ENCODE measurements at places on chromosomes 1 and 21. TPM values are rescaled to one million over a fixed set of nuclear protein-coding genes. Genes with fewer than 3 reads are reported as not detected.

S100A7A gene
- total RNA-seq, result not detected

FMO4 gene
- total RNA-seq, result 1.7 TPM

IPO13 gene
- total RNA-seq, result 22.0 TPM

PLA2G4A gene
- total RNA-seq, result not detected

PRAMEF11 gene
- total RNA-seq, result not detected

CHD5 gene
- total RNA-seq, result 0.96 TPM

PDE9A gene
- total RNA-seq, result 6.1 TPM

S100A12 gene
- not detected for total RNA-seq

SYPL2 gene
- total RNA-seq, result not detected

LCE1F gene
- total RNA-seq, result not detected

DNA sequence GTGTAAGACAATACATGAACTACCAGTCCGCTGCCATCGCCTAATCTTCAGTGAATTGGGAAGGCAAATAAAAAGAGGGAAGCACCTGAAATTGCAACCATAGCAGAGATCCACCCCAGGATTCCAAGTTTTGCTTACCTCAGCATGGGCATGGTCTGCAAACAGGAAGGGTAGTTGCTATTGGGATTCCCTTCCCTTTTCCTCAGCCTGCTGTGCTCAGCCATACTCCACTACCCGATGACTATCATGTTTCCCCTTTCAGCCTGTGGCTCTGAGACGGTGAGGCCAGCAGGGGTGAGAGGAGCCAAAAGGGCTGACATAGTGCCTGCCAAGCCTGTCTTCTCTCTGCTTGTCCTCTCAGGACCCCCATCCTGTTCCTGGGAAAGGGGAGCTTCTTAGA is 64.2 kb downstream of the GPR137B start:
- no peak for DNase-seq
- no peak overlapping the region for H3K4me3 ChIP-seq
- H3K4me1 ChIP-seq, result no peaks in the 10 kb centered on the region
- H3K27ac ChIP-seq, result no peak overlapping the region
- H3K27me3 ChIP-seq, result no peaks in the 10 kb centered on the region

DNA sequence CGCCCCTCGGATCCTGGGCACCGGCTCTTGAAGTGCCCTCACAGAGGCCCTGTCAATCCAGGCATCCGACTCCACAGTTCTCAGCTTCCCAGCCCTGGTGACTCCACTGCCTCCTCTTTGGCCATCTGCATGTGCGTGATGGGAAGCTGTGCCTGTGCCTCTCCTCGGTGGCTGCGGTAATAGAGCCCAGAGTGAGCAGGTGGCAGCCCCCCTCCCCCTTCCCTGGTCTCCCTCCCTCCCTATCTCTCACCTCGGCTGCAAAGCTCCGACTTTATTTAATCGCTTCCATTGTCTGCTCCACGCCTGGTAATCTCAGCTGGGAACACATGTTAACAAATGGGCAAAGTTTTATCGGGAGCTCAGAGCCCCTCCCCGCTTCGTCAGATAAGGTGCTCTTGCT is 91.9 kb downstream of the IGSF21 start:
- no peak for DNase-seq
- no peak overlapping the region for H3K4me3 ChIP-seq
- peaks cover 13% of the 10 kb centered on the region for H3K27me3 ChIP-seq
- H3K27ac ChIP-seq, result no peak overlapping the region
- no peaks in the 10 kb centered on the region for H3K36me3 ChIP-seq

DNA sequence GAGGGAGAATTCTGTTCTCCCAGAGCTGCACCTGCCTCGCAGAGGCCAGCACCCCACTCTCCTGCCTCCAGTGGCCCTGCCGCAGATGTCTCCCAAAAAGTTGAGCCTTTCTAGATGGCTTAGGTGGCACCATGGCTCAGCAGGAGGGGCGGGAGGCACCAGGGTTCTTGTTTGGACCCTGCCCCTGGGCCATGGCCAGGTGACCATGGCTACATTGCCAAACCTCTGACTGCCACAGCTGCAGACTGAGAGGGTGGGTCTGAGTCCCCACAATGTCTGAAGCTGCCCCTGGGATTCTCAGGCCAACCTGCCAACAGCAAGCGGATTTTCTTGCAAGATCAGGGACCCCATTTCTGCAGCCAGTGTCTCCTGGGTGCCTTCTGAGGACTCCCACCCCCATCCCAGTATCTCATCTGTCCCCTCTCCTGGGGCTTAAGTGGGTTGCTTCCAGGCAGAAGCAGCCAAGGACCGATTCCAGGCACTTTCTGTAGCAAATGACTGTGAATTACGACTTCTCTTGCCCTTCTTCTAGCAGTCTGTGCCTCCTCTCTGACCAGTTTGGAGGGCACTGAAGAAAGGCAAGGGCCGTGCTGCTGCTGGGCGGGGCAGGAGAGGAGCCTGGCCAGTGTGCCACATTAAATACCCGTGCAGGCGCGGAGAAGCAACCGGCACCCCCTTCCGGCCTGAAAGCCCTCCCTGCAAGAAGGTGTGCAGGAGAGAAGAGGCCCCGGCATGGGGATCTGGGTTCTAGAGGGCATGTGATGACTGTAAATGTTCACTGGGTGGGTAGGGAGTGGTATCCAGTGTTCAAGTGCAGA is 22.5 kb downstream of the SESN2 start:
- H3K4me1 ChIP-seq, result peaks cover 8% of the 10 kb centered on the region
- H3K27ac ChIP-seq, result peak overlapping the region; percentile 71
- no peaks in the 10 kb centered on the region for H3K27me3 ChIP-seq
- no peak for DNase-seq
- H3K4me3 ChIP-seq, result no peak overlapping the region

DNA sequence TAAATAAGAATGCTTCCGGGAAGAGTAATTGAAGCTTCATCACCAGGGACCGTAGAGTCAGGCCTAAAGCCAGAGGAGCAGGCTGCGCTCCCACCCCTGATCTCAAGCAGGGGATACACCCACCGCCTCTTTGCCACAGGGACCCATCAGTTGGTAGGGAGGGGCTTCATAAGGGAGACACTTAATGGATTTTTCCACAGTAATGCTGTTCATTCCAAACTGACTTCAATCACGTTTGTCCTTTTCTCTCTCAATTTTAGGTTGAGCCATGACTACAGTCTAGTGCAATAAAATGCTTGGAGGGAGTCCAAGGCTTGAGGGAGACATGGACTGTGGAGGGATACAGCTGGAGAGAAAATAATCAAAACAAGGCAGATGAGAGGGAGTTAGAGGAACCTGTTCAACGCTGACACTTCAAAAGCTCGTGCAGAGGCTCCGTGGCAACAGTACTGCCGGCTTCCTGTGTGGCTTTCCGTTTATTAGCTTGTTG is 111.5 kb downstream of the SEC16B start:
- DNase-seq, result no peak
- H3K27ac ChIP-seq, result no peak overlapping the region
- H3K4me1 ChIP-seq, result peaks cover 6% of the 10 kb centered on the region
- no peak overlapping the region for H3K4me3 ChIP-seq
- H3K36me3 ChIP-seq, result no peaks in the 10 kb centered on the region

GRCh38 chr1:5370311-5370710 is 621.9 kb downstream of the NPHP4 start:
- peaks cover 2% of the 10 kb centered on the region for H3K27me3 ChIP-seq
- peaks cover 16% of the 10 kb centered on the region for H3K36me3 ChIP-seq
- DNase-seq, result peak; percentile 36
- no peak overlapping the region for H3K4me3 ChIP-seq
- peak overlapping the region; percentile 83 for H3K27ac ChIP-seq

- no peak for DNase-seq
- H3K27ac ChIP-seq, result no peak overlapping the region
- no peak overlapping the region for H3K4me3 ChIP-seq
- no peaks in the 10 kb centered on the region for H3K36me3 ChIP-seq
- H3K27me3 ChIP-seq, result no peaks in the 10 kb centered on the region
These were observed 43.7 kb upstream of the COL6A1 start for GRCh38 chr21:45937721-45938452.

- no peaks in the 10 kb centered on the region for H3K4me1 ChIP-seq
- no peak for DNase-seq
- no peak overlapping the region for H3K4me3 ChIP-seq
- no peak overlapping the region for H3K27ac ChIP-seq
- no peaks in the 10 kb centered on the region for H3K36me3 ChIP-seq
- no peaks in the 10 kb centered on the region for H3K27me3 ChIP-seq
These were observed 228.3 kb downstream of the NCAM2 start for GRCh38 chr21:21226472-21226871.

DNA sequence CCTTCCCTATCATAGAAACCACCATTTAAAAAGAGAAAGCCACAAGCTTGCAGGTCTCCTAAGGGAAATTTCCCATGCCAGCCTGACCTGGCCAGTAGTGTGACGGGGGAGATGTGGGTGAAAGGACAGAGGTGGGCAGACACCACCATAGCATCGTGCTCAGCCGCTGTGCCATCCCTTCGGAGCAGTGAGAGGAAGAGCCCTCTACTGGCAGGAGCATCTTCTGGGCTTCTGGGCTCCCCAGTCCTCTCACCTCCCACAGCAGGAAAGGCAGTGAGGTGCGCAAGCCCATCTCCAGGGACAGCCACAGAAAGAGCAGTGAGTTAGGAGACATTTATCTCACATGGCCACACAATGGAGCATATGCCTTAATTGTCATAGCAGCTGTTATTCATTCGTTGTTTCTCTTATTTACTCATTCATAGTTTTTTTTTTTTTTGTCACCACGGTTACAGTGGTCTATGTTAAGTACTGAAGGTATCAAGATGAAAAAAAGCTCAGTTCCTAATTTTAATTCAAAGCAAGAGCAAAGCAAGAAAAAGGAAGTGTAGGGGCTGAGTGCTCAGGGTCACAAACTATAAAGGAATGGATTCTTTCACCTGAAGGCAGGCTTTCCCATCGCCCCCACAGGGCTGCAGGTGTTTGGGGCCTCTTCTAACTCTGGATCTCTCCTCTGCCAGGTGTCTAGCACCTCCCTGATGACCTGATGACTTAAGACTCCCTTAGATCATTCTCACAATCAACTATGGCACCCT is 48.8 kb upstream of the CAMK1G start:
- no peak for DNase-seq
- peaks cover 49% of the 10 kb centered on the region for H3K27me3 ChIP-seq
- H3K4me1 ChIP-seq, result no peaks in the 10 kb centered on the region
- no peak overlapping the region for H3K27ac ChIP-seq
- no peaks in the 10 kb centered on the region for H3K36me3 ChIP-seq
- no peak overlapping the region for H3K4me3 ChIP-seq

GRCh38 chr1:235601104-235601503 is 48.5 kb downstream of the GNG4 start:
- no peak overlapping the region for H3K27ac ChIP-seq
- DNase-seq, result peak; percentile 29
- H3K4me3 ChIP-seq, result no peak overlapping the region
- no peaks in the 10 kb centered on the region for H3K27me3 ChIP-seq
- no peaks in the 10 kb centered on the region for H3K36me3 ChIP-seq

DNA sequence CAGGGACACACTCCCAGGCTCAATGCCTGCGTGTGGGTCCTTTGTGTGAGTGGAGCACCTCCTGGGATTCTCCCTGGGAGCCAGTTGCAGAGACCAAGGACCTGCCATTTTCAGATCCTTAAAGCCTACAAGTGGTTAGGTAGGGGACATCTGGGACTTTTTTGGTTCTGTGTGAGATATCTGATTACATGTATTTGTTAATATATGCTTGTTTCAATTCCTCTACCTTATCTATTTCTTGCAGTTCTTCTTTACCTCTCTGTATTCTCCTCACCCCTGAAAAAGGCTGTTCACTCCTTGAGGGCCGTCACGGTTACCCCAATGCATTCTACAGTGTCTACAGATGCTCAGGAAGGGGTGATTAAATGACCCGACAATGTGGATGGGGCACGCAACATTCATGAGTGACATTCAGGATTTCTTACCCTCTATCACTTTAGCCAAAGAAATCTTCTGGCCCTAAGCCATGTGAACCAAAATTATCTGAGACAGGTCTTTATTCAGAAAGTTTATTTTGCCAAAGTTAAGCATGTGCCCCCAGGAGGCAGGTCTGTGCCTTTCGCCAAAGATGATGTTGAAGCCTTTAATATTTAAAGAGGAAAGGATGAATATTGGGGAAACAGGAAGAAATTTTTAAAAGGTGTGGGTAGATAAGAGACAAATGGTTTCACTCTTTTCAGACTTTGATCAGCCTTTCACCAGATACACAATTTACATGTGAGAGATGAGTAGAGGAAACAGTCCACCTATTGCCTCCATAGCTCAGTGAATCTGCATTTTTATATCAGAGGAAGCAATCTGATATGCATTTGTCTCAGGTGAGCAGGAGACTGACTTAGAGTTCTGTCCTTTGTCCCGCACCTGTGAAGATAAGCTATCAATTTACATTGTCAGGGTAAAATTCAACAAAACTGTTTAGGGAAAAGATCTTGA is 44.6 kb upstream of the MPZL1 start:
- no peak overlapping the region for H3K27ac ChIP-seq
- DNase-seq, result no peak
- H3K27me3 ChIP-seq, result no peaks in the 10 kb centered on the region
- peaks cover 48% of the 10 kb centered on the region for H3K36me3 ChIP-seq

GRCh38 chr1:86507935-86508582 is 38.8 kb upstream of the CLCA4 start:
- H3K27ac ChIP-seq, result no peak overlapping the region
- peaks cover 11% of the 10 kb centered on the region for H3K27me3 ChIP-seq
- DNase-seq, result peak; percentile 28
- no peak overlapping the region for H3K4me3 ChIP-seq
- H3K36me3 ChIP-seq, result no peaks in the 10 kb centered on the region

GRCh38 chr21:39125752-39126485 is 57.3 kb downstream of the PSMG1 start:
- peaks cover 8% of the 10 kb centered on the region for H3K4me1 ChIP-seq
- H3K27ac ChIP-seq, result no peak overlapping the region
- H3K4me3 ChIP-seq, result no peak overlapping the region
- H3K36me3 ChIP-seq, result no peaks in the 10 kb centered on the region

DNA sequence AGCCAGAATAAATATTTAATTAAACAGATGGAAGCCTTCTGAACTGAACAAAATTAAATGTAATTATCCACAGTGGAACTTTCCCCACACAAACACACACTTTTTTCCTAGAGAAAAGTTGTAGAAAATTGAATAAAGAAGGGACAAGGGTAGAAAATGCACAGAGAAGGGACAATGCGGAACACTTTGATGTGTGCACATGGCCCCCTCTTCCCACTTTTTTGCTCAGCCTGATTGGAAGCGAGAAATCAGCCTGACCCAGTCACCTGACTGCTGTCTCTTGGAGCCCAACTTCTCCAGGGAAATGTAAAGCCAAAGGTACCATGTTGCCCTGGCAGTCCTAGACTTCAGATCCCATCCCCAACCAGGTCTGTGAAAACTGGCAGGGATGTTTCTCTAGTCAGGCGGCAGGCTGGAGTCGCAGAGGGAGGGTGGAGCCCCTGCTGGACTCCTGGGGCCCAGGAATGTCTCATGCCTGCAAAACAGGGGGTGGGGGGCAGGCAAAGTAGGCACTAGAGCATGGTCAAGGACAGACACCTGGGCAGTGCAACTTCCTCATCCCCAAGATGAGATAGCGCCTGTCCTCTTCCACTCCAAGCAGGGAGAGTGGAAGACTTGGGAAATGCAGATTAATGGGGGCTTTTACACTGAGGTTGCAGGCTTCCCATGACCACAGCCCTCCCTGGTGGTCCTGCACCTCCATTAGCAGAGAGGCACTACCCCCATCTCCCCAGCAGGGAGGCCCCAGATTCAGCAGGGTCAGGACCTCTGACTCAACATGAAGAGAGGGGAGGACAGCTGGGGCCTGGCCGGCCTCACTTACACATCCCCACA is 2.8 kb downstream of the CERS2 start:
- H3K36me3 ChIP-seq, result peaks cover 35% of the 10 kb centered on the region
- no peak for DNase-seq

GRCh38 chr1:91124290-91124985 is 102.6 kb upstream of the ZNF644 start:
- H3K27me3 ChIP-seq, result no peaks in the 10 kb centered on the region
- DNase-seq, result no peak

GRCh38 chr1:6624710-6625583 is at the start of gene THAP3:
THAP3 (plus strand) TSS chr1:6624868; CDS start chr1:6625219, 351 bp downstream.
- H3K4me1 ChIP-seq, result peaks cover 32% of the 10 kb centered on the region
- H3K36me3 ChIP-seq, result peaks cover 34% of the 10 kb centered on the region
- H3K27ac ChIP-seq, result peak within 1 kb of the TSS; percentile 87

Data from activated CD4-positive, alpha-beta T cell treated with anti-CD3 and anti-CD28 coated beads, Interleukin-2, amount 10 ng/mL, durations not matched to agents 7 days and 5 days (primary cell).